Astrocyte (in vitro differentiated cells and primary cell): ENCODE measurements at places on chromosomes 12 and 14.

DNA sequence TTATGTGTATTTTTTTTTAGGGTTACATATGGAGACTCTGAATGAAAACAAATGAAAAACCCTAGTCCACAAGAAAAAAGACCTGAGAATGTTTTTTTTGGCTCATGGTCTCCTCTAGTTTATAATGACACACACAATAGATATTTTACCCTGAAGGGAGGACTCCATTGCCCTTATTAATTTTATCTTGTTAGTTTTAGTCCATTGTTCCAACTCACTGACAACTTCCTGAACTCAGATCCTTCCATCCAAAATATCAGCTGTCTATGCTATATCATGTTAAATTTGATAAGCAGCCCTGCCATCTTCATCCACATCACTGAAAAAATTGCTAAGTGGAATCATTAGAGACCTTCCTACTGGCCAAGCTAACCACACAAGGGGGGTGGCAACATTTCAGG, 232.1 kb downstream of the MON2 start:
- DNase-seq, result peak; percentile 81

DNA sequence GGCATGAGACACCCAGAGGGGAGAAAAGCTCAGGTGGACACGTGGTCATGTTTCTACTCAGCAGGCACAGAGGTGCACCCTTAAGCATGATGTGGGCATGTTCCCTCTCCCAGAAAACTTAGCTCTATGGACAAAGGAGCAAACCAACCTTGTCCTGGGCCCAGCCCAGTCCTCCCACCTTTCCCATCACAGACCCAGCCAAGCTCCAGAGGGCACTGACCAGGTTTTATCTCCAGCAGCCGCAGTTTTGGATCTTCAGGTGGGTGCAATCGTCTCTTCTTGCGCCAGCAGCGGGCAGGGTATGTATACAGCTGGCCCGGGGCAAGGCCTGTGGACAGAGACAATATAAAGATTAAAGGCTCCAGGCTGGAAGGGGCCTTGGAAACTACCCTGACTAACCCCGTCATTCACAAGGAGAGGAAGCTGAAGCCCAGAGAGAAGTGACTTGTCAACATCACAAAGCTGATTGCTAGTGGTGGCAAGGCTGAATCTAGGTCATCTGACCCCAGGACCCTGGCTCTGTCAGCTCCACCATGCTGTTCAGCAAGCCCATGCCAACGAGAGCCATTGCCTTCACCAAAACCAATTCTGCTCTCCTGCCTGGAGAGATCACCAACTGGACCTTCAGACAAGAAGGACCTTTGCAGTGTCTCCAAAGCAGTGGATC, 140.7 kb downstream of the DPF3 start:
- no peak for DNase-seq

DNA sequence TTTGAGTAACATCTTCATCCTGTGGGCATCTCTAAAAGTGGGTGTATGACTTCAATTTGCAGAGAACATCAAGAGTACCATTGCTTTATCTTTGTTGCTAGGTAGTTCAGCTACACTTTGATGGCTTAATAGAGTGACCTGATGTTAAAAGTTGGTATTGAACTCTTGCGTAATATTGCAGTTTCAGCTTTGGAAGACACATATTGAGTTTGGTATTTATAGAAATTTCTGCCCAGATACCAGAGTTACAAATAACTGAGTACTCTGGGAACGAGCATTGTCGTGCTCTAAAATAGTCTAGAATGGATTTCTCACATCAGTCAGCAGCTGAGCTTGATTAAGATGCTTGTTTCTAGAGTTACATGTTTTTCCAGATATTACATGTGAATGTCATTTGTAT, 24.8 kb upstream of the AKAP5 start:
- no peak for DNase-seq

GRCh38 chr12:45611061-45611460, 118.4 kb upstream of the ARID2 start:
- no peak for DNase-seq

GRCh38 chr14:40098468-40098867, 666.2 kb upstream of the FBXO33 start:
- no peak for DNase-seq

GRCh38 chr12:92070054-92070863, 75.4 kb downstream of the BTG1 start:
- no peak for DNase-seq

- peak; percentile 43 for DNase-seq
Measured at GRCh38 chr14:105475269-105476096, 862 bp downstream of the CRIP2 start.

- no peak for DNase-seq
Measured at GRCh38 chr12:56213878-56214277, 7.8 kb downstream of the RNF41 start.

GRCh38 chr14:65650826-65651225, 238.3 kb downstream of the FUT8 start:
- no peak for DNase-seq

DNA sequence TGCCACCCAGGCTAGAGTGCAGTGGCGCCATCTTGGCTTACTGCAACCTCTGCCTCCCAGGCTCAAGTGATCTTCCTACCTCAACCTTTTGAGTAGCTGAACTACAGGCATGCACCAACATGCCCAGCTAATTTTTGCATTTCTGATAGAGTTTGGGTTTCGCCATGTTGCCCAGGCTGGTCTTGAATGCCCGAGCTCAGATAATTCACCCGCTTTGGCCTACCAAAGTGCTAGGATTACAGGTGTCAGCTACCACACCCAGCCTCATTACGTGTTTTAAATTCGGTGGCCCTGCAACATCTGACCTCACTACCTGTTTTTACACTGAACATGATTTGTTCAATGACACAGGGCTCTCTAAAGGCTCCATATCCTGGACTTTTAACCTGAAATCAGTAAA, 22.9 kb upstream of the RDH16 start:
- no peak for DNase-seq

GRCh38 chr14:68692916-68693771, 99.7 kb downstream of the ZFP36L1 start:
- DNase-seq, result peak; percentile 76

DNA sequence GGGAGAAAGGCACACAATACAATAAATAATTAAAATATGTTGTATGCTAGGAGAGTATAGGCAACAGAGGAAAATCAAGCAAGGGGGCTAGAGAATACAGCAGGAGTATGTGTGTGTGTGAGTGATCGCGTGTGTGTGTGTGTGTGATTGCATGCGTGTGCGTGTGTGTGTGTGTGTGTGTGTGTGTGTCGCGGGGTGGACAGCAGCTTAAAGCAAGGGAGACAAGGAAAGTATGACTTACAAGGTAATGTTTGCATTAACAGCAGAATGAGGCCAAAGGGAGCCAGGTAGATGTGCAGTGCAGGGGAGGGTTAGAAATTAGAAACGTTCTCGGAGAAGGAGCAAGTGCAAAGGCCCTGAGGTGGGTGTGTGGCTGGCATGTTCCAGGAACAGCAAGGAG, 57.4 kb upstream of the KCNA1 start:
- no peak for DNase-seq

DNA sequence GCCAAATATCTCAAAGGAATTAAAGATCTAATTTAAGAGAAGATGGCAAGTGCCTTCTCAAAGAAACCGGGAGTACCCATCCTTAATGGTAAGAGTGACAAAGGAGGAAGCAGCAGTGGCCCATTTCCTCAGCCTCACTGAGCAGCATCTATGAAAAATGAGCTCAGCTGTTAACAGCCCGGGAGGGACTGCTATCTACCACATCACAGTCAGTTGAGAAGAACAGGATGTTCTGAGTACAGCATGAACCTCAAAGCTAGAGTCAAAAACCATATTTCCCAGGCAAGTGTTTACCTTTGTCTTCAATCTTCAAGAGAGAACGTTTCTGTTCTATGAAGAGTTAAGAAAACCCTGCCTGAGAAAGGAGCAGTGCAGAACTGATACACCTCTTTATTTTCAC, 115.0 kb downstream of the BTG1 start:
- peak; percentile 16 for DNase-seq

GRCh38 chr12:54373649-54374561, 9.6 kb upstream of the GPR84 start:
- no peak for DNase-seq

GRCh38 chr12:120542166-120542565, 8.0 kb downstream of the RNF10 start:
- no peak for DNase-seq

DNA sequence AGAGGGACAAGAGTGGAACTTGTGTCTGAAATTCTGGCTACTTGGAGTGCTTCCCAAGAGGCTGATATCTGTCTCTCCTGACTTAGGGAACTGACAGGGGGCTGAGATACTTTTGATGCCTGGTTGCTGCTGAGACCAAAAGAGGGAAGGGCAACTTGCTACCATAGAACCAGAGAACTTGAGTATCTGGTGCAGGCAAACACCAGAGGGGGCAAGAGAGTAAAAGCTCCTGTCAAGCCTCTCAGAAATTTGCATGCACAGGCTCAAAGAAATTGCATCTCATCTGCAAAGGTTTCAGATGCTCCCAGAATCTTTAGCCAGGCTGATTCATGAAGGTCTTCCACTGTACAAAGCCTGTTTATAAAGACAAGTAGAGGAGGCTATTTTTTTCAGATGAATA, 391.3 kb upstream of the FOXG1 start:
- DNase-seq, result peak; percentile 47

DNA sequence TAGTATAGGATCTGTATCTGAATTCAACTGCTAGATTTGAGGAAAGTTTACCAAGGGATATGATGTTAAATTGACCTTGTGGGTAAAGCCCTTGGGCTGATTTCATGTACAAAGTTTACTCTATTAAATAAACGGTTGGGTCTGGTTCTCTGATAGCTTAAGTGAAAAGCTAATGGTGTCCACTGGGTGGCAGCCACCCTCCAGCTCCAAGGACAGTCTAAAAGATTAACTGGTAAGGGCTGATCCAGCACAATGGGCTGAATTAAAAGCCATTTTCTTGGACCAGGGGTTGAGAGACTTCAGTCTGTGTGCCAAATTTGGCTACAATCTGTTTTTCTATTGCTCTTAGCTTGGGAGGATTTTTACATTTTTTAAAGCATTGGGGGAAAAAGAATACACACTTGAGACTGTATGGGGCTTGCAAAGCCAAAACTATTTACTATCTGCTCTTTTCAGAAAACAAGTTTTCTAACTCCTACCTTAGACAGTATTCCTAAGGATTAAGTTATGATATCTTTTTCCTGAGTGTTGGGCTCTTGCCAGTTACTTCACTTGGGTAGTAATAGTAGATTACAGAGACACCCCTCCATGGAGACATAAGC, 116.5 kb downstream of the GPHN start:
- DNase-seq, result peak; percentile 36

DNA sequence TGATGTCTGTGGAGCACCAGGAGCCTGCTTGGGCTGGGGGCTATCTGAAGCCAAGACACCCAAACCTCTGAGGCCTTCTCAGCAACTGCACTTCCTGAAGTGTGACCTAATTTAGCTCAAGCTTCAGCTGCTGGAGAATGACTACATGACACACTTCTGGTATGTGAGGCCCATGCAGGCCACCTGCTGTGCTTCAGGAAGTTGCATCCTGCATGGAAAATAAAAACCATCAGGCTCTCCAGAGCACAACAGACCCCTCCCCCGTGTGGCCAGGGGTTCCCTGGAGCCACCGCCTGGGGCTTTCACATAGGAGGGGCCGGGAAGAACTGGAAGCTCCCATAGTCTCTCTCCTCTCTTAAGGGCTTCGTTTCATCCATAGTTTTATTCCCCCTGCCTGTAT, 217.7 kb downstream of the SLC15A4 start:
- DNase-seq, result no peak

DNA sequence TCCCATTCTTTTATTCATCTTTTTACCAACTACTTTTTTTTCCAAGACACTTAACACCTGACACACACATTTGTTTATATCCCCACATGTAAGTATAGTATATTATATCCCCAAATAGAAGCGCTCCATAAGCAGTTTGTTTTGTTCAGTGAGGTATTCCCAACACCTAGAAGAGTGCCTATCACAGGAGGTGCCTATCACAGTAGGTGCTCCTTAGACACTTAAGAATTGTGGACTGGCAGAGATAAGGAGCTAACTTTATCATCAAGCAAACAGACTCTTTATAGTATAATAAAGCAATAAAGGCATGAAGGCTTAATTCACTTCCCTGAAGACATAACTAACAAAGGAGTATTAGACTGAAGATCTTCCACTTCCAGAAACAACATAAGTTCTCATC, 29.1 kb downstream of the OSBPL8 start:
- no peak for DNase-seq

DNA sequence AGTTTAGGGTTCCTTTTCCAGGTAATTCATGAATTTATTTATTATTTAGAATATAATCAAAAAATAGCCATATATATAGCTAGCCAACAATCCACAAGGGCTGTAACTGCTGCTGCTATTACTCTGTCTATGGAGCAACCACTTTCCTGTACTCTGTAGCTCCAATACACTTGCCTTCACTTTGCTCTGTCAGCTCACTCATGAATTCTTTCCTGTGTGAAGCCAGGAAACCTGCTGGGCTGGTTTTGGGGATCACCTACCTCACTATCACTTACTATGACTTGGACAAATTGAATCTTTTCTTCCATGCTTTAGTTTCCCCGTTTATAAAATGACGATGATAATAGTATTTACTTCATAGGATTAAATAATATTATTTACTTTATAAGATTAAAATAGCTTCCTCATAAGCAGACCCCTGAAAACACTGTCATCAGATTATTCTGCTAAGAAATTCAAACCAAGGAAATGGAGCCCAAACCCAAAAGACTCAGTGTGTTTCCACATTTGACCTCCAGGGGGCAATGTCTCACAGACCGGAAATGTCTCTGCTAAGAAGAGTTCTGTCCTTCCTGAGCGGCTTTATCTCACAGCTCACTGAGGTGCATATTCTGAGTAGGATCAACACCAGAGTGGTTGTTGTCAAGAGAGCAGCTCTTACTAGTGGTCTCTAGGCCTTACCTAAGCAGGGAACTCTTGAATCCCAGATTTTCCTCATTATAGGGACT, 457.1 kb downstream of the DAD1 start:
- DNase-seq, result no peak

- DNase-seq, result no peak
Measured at GRCh38 chr14:54574528-54574927, 7.6 kb downstream of the SAMD4A start.

DNA sequence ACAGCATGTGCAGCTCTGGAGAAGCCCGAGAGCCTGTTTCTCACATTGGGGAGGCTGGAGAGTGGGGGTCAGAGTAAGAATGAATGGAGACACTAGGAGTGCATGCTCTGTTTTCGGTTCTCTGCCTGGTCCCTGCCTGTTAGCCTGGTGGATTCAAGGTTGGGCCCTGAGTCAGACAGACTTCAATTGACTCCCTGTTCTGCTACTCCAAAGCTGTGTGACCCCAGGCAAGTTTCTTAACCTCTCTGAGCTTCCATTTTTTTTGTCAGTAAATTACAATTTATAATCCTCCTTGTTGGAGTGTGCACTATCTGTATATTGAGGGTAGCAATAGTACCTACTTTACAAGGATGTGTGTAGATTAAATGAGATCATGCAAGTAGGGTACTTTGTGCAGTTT, 102.6 kb upstream of the ESRRB start:
- no peak for DNase-seq
